ENCODE measurements at places on chromosomes 4 and X.

DNA sequence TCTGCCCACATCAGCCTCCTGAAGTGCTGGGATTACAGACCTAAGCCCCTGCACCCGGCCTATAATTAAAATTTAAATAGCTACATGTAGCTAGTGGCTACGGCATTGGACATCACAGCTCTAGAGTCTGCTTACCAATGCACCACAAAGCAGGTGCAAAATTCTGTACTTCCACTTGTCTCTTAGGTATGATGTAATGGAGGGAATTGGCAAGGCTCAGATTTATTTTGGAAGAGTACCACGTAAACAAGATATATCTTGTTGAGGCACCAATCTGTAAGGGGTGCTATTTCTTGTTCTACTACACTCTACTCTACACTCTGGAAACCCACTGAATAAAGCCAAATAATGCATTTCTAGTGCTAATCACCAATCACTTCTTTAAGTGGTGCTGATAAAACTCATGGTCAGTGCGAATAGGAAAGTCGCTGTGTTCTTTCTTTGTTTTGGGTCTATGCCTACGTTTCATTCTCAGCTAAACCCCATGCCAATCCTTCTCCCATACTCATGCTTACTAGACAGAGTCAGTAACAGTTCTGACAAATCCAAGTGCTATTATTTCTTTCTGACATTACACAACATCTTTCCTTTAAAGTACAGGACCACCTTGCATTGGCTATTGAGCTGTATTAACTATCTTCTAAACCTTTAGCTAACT lies 92.3 kb downstream of the GC start:
- DNase-seq: no peak

- DNase-seq: no peak
Measured at GRCh38 chr4:77174426-77174825, 17.4 kb downstream of the CCNG2 start.

GRCh38 chr4:70749313-70749712 lies 27.5 kb downstream of the RUFY3 start:
- DNase-seq: no peak

DNA sequence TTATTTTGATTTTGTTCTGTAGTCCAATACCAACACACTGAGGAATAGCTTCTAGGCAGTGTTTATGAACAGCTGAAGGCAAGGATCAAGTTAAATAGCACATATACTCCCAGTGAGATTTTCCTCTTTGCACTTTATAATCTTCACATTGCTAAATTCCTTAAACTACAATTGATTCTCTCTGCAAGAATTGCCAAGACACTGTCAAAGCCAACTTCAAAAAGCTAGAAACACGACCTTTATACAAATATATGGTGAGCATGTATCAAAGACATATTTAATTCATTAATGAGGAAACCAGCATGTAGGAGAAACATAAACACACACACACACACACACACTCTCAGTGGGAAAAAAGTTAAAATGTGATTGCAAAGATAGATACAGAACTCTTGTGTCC lies 86.4 kb upstream of the FAM9C start:
- DNase-seq: no peak

DNA sequence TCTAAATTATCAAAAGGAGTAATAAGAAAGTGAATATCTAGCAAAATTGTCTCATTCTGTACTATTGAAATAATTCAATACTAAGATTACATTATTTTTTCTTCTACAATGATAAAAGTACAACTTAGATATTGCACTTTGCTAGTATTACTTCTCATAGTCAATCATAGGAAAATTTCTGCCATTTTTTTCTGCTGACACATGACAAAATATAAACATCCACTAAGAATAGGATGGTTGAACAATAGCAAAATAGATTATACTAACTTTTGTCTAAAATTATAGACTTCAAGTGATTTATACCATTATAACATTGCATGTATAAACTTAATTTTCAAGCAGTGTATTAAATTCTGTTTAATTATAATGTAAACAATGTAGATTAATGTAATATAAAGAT lies 540.2 kb downstream of the PDHA2 start:
- DNase-seq: no peak

GRCh38 chr4:99821918-99822503 lies 5.4 kb downstream of the DAPP1 start:
- DNase-seq: no peak

- DNase-seq: no peak
Measured at GRCh38 chrX:106415276-106415895, 196.4 kb upstream of the RADX start.

DNA sequence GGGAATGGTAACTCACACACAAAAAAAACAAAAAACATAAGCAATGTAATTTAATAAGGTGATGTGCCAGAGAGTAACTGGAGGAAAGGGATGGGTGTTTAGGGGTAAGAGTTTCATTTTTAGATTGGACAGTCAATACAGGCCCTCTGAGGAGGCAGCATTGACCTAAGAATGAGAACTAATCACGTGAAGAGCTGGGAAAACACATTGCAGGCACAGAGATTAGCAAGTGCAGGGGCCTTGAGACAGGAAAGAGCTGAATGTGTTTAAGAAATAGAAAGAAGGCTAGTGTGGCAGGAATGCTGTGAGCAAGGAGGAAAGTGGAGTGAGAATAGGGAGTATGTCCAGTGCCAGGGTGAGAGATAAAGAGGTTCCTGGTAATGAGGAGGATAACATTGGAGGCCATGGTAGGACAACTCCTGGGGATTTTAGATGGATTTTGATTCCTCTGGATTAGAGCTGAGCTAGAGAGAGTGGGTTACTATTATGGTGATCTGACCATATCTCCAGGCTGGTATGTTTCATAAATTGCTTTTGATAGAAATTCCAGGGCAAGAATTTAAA lies 17.6 kb downstream of the PDLIM5 start:
- no peak for DNase-seq

GRCh38 chrX:124981420-124981819 lies 338.3 kb upstream of the TEX13C start:
- no peak for DNase-seq

- no peak for DNase-seq
Measured at GRCh38 chr4:104491481-104492182, 3.1 kb downstream of the CXXC4 start.

DNA sequence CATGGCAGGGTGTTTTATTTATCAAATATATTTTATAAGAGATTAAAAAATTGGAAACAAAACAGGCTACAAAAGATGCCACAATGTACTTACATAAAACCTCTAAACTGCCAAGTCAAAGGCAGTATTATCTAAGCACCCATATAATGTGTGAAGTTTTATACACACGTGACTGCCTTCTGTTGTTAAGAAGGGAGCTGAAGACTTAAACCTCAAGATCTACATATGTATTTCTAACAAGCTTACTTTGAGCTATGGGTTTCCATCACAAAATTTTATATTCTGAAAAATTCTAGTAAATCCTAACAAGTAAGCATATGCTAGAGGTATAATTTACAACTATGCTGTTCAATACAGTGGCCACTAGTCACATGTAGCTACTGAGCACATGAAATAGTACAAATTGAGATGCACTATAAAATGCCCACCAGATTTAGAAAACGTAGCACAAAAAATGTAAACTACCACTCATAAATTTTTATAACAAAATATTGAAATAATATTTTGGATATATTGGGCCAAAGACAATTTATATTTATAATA lies 9.8 kb downstream of the ATP8A1 start:
- no peak for DNase-seq

DNA sequence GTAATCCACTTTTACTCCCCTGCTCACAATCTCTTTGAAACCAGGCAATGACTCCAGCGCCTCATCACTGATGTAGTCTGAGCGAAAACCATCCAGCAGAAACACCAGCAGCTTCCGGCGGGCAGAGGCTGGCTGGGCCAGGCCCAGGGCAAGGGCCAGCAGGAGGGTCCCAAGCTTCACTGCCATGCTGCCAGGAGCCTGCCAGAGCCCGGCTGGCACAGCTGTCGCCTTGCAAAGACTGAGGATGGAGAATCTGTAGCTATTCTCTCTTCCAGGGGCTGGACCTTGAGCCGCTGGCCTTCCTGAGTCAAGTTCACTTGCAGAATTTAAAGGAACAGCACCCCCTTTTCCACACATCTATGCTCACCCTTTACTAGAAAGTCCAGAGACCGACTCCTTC lies at the start of gene ENPP6:
ENPP6 (minus strand) TSS at position 240 of the 400 bp plus-strand sequence; CDS start at position 186, 54 bp downstream.
- DNase-seq: no peak

DNA sequence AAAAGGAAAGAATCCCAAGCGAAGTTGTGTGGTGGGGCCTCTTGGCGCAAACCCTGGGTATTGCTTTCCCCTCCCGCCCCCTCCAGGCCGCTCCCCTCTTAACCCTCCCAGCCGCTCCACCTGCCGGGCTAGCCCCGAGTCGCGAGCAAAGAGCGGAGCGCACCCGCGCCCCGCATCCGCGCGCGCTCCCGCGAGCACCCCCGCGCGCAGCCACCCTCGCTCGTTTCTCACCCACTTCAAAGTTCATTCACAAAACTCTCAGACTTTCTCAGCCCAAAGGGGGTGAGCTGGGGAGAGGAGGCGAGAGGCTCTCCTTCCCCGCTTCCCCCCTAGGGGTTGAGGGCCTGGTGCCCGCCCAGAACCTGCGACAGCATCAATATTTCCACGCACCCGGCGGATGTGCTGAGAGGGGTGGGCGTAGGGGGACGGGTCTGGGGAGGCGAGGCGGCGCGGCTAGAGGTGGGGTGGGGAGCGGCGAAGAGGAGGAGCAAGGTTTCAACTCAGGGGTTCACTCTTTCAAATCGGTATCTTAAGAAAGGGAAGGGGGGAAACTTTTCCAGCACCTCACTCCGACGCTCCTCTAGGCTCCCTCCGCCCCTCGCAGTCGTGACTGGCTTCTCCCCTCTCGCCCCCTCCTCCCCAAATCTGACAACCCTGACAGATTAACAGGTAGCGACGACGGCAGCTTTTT lies 1.8 kb downstream of the MAML3 start:
- DNase-seq: peak; percentile 77

- no peak for DNase-seq
Measured at GRCh38 chr4:170124406-170124805, 34.6 kb upstream of the AADAT start.

DNA sequence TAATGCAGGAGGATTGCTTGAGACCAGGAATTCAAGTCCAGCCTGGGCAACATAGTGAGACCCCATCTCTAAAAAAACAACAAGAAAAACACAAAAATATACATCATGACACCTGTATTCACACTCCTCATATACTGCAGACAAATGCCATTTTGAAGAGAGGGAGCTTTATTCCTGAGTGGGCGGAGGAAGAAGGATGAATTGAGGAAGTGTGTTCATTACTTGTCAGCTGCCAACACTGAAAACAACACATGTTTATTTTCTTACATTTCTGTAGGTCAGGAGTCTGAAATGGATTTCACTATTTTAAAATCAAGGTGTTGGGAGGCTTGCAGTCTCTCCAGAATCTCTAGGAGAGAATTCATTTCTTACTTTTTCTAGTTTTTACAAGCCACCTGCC lies 47.2 kb upstream of the CD99 start:
- DNase-seq: no peak
